Activated CD4-positive, CD25-positive, alpha-beta regulatory T cell treated with anti-CD3 and anti-CD28 coated beads, Interleukin-2, amount 50 U/mL, for 16 hours (primary cell): ENCODE measurements at places on chromosomes 6 and 20.

GRCh38 chr20:1456300-1456699, 10.3 kb downstream of the NSFL1C start:
- DNase-seq = no peak

DNA sequence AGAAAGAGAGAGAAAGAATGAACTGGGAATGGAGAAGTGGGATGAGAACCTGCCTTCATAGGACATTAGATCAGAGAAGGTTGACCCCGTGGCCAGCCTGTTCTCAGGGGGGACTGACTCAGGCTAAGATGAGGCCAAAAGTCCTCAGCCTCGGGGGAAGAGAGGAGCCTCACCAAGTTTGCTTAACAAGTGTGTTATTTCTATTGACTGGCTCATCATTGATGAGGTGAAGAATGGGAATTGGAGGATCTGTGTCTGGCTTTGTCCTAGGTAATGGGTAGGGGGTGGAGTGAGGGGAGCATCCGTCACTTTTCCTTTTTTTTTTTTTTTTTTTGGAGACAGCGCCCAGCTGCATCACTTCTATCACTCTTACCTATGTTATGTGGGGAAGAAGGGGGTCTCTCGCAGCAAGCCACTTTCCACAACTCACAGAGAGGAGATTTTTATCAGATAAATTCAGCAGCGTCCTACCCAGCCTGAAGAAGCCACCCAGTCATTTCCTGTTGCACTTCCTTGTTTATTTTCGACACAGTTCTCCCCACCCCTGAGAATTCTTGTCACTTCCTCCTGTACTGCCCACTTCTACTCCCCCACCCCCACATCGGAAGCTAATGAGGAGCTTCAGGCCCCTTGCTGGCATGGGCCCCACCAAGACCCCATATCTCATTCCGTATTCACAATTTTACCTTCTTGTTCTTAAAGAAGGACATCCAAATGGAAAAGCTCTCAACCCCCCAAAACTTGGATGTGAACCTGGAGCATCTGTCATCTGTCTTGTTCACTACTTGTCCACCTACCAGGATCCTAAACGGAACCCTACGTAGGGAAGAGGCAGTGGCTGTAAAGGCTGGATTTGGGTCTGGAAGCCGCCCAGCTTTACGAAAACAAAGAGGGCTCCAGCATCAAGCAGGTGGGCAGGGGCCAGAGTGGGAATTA, 2.8 kb upstream of the RNASET2 start:
- DNase-seq = no peak

DNA sequence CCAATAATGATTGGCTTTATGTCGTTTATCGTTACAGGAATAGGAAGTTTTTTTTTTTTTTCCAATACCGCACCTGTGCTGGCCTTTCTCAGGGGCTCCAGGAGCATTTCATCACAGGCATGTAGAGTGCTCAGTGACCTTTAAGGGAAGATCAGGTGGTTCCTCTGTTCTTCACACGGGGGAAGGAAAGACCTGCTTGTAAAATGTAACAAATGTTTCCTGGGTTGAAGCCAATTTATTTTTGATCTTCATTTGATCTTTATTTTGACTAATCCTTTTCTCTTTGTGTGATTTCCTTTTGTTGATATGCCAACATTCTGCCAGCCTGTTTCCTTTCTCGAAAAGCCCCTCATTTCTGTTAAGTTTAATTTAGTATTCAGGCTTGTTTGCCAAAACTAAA, 61.9 kb upstream of the HBS1L start:
- DNase-seq = no peak

DNA sequence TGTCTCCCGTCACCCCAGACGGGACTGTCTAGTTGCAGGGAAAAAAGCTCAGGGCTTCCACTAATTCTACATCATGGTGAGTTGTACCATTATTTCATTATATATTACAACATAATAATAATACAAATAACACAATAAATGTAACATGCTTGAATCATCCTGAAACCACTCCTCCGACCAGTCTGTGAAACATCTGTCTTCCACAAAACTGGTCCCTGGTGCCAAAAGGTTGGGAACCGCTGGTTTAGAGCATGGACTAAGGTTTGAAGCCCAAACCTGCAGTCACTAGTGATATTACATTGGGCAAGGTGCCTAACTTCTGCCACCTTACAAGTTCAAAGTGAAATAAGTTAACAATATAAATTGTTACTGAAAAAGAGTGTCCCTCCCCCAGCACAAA, 175.7 kb downstream of the PDE10A start:
- no peak for DNase-seq

GRCh38 chr6:21808045-21808470, 214.5 kb downstream of the SOX4 start:
- no peak for DNase-seq

GRCh38 chr6:107434812-107435211, 24.6 kb downstream of the PDSS2 start:
- no peak for DNase-seq

DNA sequence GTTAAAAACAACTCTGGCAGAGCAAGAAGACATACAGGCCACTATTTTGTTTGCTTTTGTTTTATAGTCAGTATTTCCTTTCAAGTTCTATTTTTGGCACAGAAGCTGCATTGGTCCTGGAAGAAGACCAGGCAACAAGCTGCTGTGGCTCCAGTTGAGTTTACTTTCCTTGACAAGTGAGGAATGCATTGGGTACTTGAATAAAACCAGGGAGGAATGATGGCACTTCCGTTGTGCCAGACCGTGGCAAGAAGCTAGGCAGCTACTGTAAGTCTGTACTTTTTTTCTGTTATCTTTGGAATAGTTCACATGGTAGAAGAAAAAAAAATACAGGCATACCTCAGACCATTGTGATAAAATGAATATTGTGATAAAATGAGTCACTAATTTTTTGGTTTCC, 66.3 kb downstream of the NCOA3 start:
- no peak for DNase-seq

DNA sequence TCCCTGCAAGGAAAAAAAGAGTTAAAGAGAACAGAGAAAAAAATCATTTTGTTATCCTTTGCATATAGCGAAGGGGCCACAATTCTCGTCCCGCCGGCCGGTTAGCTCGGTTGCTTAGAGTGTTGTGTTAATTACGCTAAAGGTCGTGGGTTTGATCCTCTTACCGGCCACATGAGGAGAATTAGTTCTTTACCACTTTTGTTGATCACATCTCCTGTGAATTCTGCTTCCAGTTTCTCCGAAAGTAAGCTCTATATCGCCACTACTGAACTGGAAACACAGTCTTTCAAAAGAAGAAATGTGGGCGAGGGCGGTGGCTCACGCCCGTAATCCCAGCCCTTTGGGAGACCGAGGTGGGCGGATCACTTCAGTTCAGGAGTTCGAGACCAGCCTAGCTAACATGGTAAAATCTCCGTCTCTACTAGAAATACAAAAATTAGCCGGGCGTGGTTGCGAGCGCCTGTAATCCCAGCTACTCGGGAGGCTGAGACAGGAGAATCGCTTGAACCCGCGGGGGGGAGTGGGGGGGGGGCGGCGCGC, 13.4 kb downstream of the PRSS16 start:
- DNase-seq = no peak

- DNase-seq = no peak
These were observed 1.2 kb upstream of the WRNIP1 start for GRCh38 chr6:2763876-2764540.

- DNase-seq = no peak
These were observed 476.8 kb downstream of the EPHA7 start for GRCh38 chr6:92942549-92942948.

DNA sequence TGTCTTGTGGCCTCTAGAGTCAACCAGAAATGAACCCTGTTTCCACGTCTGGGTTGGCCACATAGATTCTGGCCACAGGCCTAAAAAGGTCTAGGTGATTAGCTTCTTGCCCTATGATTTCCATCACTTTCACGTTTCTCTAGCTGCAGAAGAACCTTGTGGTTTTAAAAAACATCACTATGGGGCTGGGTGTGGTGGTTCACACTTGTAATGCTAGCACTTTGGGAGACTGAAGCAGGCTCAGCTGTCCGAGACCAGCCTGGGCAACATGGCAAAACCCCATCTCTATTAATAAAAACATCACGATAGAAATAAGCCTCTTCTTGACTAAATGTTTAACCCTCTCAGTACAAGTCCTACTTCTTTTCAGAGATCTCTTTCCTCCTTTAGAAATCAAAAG, 27.6 kb downstream of the POLR1C start:
- no peak for DNase-seq

DNA sequence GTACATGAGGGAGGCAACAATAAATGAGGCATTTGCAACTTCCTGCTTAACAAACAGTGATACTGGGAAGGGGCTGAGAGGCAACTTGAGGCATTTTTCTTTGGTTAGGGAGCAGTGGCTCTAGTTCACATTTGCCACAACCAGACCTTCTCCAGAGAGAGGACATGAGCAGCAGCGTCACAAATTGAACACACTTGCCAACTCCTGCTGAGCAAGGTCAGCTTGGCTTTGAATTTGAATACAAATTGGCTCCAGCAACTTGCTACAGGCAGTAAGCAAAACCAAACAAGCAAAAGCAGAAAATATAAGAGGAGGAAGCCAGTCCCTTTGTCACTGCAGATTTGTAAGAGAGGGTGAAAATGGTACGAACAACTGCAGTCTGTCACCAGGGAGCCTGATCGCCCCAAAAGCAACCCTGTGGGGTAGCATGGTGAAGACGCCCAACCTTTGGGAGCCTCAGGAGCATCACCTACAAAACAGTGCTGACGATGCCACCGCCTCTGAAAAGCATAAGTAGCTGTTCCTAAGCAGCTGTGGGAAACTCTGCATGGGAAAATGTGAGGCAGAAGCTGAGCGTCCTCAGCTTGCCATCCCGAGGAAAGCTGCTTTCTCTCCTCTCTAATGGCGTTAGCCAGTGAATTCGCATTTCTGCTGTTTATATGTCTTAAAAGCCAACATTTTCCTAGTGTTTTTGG, 378.7 kb downstream of the RNGTT start:
- DNase-seq = no peak

- DNase-seq = no peak
These were observed 17.5 kb downstream of the MRPS18A start for GRCh38 chr6:43669922-43670622.

DNA sequence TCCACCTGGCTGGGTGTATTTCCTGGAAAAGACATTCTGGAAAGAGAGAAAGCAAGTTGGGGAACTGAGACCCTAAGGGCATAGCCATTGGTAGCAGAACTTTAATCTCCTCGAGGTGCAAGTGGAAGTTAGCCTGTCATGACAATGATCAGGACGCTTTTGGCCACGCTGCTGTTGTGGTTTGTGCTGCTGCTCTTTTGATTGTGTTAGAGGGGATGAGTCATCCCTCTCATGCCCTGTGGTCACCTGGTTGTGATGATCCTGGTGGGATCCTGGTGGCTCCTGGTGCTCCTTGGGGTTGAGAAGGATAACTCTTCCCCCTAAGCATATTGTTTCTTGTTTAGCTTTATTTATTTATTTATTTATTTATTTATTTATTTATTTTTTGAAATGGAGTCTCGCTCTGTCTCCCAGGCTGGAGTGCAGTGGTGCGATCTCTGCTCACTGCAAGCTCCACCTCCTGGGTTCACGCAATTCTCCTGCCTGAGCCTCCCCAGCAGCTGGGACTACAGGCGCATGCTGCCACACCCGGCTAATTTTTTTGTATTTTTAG, 350.3 kb downstream of the KIF16B start:
- no peak for DNase-seq

DNA sequence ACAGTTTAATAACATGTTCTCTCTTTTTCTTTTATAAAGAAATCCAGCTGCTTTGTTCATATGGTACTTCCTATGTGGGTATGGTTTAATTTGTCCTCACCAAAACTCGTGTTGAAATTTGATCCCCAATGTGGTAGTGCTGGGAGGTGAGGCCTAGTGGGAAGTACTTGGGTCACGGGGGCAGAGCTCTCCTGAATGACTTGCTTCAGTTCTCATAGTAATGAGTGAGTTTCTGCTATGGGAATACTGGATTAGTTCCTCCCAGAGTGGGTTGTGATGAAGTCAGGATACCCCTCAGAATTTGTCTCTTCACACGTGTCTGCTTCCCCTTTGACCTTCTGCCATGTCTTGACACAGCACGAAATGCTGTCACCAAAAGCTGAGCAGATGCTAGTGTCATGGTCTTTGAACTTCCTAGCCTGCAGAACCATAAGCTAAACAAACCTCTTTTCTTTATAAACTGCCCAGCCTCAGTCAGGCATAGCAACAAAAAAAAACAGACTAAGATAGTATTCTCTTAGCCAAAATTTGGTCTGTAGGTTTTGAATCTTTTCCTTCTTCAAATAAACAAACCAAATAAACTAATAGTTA, 87.8 kb upstream of the HS3ST5 start:
- no peak for DNase-seq

- no peak for DNase-seq
These were observed 979 bp upstream of the SOD2 start for GRCh38 chr6:159693894-159694545.

DNA sequence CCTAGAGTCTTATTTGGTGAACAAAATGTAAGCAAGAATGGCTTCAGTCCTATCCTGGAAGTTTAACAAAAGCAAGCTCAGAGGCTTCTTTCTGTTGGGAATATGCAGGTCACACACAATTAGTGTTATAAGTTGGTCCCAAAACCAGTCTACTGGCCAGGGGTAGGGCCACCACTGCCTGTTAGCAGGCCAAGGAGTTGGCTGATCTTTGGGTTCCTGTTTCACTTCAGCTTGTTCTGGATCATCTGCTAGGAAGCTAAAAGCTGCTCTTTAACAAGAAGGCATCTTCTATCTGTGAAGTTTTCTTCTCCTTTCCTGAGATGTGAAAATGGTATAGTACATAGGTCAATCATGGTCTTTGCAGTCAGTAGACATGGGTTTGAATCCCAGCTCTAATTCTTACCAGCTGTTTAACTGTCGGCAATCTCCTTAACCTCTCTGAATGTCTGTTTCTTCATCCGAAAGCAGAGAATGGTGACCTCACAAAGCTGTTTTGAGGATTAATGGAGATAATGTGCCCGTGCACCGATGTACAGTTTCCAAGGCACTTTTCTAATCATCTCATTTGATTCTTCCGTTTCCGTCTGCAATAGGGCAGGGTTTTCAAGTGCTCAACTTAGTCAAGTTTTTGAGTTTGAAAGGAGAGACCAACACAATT, 271.2 kb upstream of the TAB2 start:
- no peak for DNase-seq

- DNase-seq = no peak
These were observed 728 bp downstream of the PSMA7 start for GRCh38 chr20:62142252-62143080.

DNA sequence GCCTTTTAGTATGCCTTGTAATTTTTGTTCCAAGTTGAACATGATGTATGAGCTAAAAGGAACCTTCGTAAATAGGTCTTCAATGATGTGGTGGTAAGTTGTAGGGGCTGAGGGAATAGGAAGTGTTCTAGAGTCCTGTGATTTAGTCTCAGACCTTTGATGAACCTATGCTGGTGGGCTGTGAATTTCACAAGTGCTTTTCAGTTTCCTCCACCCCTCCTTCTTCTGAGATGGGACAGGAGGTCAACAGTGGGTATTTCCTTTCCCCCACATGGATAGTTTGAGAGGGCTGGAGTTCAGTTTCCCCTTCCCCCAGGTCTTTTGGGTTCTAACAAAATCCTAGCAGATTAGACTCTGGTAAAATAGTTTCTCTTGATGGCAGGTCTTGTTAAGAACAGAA, 121.0 kb upstream of the ATXN1 start:
- no peak for DNase-seq

- DNase-seq = no peak
These were observed 184.3 kb downstream of the THBS2 start for GRCh38 chr6:169069356-169069755.

- DNase-seq = no peak
These were observed 2.6 kb downstream of the CD164 start for GRCh38 chr6:109379711-109380110.

GRCh38 chr6:155311086-155311485, 3.2 kb downstream of the TFB1M start:
- DNase-seq = no peak

GRCh38 chr6:29527126-29527525, 32.4 kb downstream of the UBD start:
- no peak for DNase-seq
